ENCODE measurements at places on chromosomes 16 and 17.

DNA sequence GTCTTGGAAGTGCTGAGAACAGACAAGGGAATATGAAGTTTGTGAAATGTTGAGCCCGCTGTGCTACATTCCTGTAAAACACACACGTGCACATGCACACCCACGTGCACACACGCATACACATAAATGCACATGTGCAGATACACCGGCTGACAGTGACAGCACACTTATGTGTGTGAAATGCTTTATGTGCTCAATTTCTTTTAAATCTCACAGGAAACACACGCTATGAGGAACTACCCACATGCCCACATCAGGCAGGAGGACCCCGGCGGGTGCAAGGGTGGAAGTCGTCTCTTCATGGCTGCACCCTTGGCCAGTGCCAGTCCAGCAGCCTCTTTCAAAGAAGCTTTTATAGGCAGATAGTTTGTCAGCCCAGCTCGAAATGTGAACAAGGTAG lies 561 bp upstream of the WFDC1 start:
- DNase-seq: no peak

DNA sequence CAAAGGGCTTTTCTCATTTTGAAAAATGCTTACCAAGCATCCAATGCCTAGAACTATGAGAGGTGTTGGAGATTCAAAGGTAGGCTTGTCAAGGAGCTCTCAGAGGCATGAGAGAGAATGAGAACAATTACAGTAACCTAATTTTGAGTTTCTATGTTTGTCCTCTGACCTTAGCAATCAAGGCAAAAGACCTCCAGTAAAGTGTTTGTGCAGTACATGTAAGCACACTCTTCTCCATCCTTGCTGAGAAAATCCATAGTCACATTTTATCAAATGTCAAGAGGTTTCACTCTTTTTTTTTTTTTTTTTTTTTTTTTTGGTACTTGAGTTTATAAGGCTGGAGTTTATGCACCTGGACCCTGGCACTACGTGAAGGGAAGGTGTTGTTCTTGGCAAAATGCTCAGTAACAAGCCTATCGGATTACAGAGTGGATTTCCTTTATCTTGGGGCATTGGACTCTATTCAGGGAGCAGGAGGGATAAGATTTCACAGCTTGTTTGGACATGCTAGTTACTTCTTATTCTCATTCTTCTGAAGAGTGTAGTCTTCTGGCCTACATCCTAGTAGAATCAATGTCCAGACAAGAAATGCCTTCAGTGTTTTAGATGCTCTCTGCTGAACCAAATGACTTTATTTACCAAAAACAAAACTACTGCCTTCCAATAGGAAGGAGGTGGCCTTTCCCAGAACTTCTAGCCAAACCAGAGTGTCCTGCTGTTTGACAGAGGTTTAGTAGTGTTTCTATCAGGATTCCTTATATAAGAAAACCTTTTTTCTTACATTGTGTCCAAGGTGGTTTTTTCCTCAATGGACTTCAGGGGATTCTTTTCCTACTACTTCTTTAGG lies 21.9 kb downstream of the KCNJ2 start:
- DNase-seq: no peak

DNA sequence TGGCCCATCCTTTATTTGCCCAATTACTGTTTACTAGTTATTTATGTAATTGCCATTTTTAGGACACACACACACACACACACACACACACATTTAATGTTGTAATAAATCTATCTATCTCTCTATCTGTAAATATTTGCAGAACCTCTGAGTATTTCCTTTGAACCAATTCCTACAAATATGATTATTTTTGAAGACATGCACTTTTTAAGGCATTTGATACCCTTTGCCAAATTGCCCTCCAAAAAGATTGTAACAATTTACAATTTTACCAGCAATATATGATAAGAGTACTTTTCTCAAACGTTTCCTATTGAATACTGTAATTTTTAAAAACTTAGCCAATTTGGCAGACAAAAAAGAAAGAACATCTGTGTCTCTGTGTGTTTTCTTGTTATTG lies 143.8 kb upstream of the FOXF1 start:
- DNase-seq: no peak

DNA sequence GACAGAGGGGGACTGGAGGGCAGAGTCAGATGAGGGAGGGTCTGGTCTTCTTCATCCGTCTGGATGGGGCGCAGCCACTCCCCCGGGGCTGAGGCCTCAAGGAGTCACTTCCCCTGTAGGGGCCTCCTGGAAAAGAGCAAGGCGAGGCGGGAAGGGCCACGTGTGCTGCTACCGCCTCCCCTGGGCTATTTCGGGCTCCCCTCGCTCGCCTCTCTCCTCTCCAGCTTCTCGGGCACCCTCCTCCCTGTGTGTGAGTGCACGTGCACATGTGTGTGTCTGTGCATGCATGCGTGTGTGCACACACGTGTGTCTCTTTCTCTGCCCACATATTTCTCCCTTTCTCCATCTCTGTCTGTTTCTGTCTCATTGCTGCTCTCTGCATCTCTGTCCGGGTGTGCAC lies 10.1 kb downstream of the GSG1L start:
- no peak for DNase-seq

- DNase-seq: no peak
Measured at GRCh38 chr16:4675864-4676786, 17.2 kb upstream of the NUDT16L1 start.

GRCh38 chr16:50613281-50613963 lies 65.2 kb downstream of the NKD1 start:
- peak; percentile 30 for DNase-seq

Measured in fibroblast of the conjunctiva (primary cell).